ENCODE measurements at places on chromosomes 7 and 10.

- DNase-seq: no peak
Measured at GRCh38 chr10:49596493-49596809, 13.7 kb upstream of the SLC18A3 start.

GRCh38 chr10:48249763-48250351 is 24.6 kb downstream of the FRMPD2 start:
- no peak for DNase-seq

GRCh38 chr7:15068324-15068723 is 165.8 kb upstream of the DGKB start:
- no peak for DNase-seq

DNA sequence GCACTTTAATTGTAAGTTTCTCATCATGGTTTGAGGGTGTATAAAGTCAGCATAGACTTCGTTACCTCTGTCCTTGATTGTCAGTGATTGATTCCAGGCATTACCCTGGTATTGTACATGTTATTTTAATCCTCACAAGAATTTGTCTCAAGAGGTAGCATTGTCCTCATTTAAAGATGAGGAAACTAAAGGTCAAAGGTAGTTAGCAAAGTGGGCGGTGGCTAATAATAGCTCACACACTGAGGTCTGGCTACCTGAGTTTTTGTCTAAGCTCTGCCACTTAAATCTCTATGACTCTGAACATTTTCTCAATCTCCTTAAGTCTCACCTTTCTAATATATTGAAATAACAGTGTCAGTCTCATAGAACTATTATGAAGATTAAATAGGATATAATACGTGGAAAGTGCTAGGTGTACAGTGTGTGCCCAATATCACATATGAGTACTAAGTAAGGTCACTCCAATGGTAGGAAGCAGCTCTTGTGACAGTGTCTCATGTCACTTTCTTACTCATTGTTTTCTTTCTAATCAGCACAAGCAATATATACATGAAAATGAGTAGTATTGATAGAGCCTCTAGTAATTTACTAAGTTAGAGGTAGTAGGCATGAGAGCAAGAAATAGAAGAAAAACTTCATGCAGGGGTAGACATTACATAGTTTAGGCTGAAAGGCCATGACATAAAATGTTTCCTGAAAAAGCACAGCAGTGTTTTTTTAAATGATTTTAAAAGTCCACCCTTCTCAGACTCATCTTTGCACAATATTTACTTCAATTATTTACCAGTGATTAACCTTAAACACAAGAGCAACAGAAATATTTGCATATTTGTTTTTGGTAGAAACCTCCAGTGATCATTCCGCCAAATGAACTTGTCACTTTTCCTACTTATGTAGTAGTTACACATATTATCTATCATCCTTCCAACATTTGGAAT is 21.0 kb downstream of the AHR start:
- DNase-seq: no peak

DNA sequence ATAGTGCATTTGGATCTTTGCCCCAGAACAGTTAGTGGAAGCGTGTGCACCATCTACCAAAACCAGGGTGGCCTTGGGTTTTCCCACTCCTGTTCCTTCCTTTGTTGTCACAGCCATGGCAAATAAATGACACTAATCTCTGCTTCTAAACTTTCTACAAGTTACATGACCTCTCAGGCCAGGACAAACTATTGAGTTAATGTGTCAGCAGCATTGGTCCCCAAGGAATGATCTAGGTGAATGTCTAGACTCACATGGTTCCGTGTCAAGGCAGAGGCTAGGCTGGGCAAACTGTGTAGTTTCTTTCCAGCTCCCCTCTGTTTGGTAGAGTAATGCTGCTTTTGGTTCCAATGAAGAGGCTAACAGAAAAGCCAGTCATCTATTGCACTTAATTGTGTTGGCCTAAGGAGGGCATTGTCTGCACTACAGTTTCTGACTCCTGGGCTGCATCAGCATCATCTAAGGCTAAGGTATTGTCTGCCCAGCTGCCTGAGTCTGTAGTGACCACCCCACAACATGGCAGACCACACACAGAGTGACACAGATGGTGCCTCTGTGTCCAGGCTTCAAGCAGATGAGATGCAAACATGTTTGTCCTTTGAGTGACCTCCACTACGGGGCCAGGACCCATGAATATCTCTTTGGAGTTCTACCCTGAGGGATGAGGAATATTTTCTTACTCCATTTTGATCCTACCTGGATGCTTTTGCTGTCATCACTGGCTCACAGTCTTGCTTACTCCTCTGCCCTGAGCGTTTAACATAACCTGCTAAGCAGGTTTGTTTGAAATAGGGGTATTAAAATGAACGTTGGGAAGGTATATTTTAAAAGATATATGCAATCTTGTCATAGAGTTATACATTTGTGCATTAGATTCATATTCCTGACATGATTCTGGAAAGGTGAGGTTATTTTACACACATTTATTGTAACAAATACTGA is 1.7 kb downstream of the CYP3A4 start:
- DNase-seq: no peak

- no peak for DNase-seq
Measured at GRCh38 chr7:124263232-124263827, 230.5 kb upstream of the TMEM229A start.

GRCh38 chr10:98235846-98236245 is 32.1 kb downstream of the LOXL4 start:
- no peak for DNase-seq

GRCh38 chr10:128812000-128812399 is 655.0 kb upstream of the MGMT start:
- no peak for DNase-seq

DNA sequence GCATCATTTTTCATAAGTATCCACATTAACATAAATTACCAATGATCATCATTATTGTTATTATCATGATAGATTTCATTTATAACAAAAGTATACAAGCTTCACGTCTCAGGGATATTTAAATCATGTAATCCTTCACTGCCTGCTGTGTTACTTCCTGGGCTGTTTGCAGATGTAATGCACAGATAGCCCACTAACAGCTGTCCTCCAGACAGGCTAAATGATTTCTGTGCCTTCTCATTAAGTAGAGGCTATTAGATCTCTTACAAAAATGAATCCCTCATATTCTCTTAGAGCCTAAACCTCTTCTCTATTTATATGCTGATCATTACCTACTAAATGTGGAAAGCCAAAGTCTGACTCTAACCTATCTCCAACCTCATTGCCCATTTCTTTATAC is 9.3 kb downstream of the PCLO start:
- DNase-seq: no peak

- DNase-seq: no peak
Measured at GRCh38 chr7:74306730-74307469, 17.7 kb downstream of the CLIP2 start.

GRCh38 chr10:88032566-88032965 is 169.1 kb downstream of the PTEN start:
- no peak for DNase-seq

GRCh38 chr10:122116331-122116730 is 127.4 kb downstream of the TACC2 start:
- DNase-seq: no peak

GRCh38 chr10:104501864-104502579 is 139.1 kb upstream of the SORCS3 start:
- no peak for DNase-seq

DNA sequence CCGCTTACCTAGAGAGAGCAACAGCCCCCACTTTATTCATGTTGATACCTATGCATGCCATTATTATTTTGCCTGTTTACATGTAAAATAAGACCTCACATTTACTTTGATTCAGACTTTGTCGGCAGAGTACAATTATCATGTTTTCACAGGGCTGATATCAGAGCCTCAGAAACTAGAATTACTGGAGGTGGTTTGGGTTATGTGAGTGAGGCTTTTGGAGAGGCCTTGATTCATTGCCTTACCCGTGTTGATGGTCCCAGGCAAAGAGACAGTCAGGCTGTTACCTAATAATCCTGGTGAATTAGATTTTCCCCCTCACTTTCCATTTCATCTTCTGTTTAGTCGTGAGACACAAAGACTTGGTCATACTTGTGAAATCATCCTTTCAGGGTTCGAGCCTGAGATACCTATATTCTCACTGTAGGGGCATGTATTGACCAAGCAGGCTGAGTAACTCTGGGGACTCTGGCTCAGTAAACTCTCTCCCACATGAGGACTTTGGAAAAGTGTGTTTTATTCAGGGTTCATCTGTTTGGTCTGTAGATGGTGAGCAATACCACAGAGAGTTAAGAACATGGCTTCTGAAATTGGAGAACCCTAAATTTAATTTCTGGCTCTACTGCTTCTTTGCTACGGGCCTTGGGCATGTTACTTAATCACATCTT is 150.9 kb downstream of the CELF2 start:
- DNase-seq: no peak

GRCh38 chr7:104217620-104218019 is 9.8 kb upstream of the ORC5 start:
- no peak for DNase-seq

GRCh38 chr10:78804411-78805032 is 264.2 kb upstream of the ZMIZ1 start:
- no peak for DNase-seq

DNA sequence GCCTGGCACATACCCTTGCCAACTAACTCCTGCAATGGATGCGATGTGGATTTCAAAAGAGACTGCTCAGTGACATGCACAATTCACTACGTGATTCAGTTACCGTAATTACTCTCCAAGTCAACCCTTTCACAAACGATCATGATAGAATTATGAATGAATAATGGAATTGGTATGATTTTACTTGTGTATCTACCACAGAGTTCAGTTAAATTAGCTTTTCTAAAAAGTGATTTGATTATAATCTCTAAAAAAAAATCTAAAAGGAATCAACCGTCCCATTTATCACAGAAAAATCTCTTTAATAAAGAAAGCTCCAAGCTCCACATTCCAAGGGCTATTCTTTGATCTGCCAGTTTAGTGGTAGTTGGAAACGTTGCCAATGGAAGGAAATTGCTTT is 30.4 kb upstream of the RSU1 start:
- DNase-seq: no peak

DNA sequence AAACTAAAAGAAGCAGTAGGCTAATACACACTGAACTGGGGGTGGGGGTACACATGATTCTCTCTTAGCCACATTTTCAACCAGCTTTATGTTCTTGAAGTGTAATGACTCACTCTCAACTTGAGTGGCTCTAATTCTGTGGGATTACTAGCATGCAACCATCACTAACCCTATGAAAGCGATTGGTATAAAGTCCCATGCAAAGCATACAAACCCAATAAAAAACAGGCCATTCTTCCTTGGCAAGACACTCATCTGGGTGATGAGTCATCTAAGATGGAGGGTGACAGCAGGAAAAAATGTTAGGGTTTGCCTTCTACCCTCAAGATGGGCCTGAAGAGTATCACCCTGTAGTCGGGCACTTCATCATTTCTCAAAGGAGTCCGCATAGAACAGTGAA is 14.9 kb upstream of the PON3 start:
- no peak for DNase-seq

- no peak for DNase-seq
Measured at GRCh38 chr7:46207931-46208634, 287.0 kb upstream of the IGFBP3 start.

DNA sequence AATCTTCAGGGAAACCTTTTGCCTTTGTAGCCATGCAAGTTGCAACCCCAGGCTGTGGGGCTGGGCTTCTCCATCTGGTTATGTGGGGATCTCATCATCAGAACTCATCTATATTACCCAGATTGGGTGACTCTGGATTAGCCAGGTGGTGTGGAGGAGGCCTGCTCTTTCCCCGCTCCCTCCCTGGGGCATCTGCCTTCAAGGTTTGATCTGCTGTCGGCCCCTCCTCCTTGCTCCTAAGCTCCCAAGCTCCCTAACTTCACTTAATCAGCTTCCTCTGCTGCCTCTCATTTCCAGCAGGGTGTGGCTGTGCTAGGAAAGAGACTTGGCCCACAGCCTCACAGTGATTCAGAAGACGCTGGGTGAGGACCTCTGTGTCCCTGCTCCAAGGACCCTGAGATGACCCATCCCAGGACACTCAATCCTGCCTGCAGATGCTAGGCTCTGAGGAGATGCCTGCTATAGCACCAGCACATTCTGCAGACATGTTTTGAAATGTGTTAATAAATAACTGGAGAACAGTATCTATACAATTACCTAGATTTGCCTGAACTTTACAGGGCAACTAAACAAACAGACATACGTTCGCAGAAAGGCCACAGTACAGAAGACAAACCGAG is 392.1 kb upstream of the PODXL start:
- DNase-seq: no peak

- no peak for DNase-seq
Measured at GRCh38 chr7:110130669-110131068, 960.3 kb upstream of the LRRN3 start.

- no peak for DNase-seq
Measured at GRCh38 chr7:46468753-46469356, 547.8 kb upstream of the IGFBP3 start.

- DNase-seq: peak; percentile 40
Measured at GRCh38 chr10:119133949-119134348, 30.0 kb downstream of the DENND10 start.

- DNase-seq: no peak
Measured at GRCh38 chr10:112834751-112835181, 115.3 kb upstream of the TCF7L2 start.

GRCh38 chr10:62259998-62260397 is 8.6 kb downstream of the RTKN2 start:
- DNase-seq: no peak

GRCh38 chr7:91165006-91165845 is 99.0 kb upstream of the FZD1 start:
- DNase-seq: no peak

GRCh38 chr10:74822101-74822500 is 4.3 kb upstream of the KAT6B start:
- no peak for DNase-seq
